ENCODE measurements at places on chromosomes 5 and 9.
A peak's percentile ranks its signal among the peaks of the same experiment; 100 is the strongest.

- DNase-seq, result peak; percentile 99
Measured at GRCh38 chr5:14109771-14110170, 33.4 kb upstream of the TRIO start.

GRCh38 chr9:71121275-71122021, at the start of gene TRPM3:
TRPM3 (minus strand) TSS chr9:71121621; CDS start chr9:71121354, 267 bp downstream.
- no peak for DNase-seq

DNA sequence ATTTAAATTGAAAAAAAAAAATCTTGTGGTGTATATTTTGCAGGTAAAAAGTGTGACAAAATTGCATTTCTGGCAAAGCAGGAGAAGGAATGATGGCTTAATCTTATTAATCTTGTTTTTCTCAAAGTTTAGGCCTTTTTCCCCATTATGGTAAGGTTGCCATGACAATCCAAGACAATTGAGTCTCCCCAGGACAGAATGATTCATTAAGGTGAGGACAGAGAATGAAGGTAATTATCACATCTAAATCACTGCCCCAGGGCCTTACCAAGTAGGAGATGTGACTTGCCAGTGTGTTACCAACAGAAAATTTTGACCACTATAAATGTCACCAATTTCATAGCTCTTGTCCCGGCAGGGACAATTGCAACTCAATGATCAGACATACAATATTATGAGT, 439.2 kb downstream of the DNAH5 start:
- no peak for DNase-seq

- no peak for DNase-seq
Measured at GRCh38 chr9:132071847-132072507, 7.7 kb downstream of the MED27 start.

- peak; percentile 56 for DNase-seq
Measured at GRCh38 chr5:116084871-116085715, at the start of gene COMMD10. COMMD10 (plus strand) TSS chr5:116085025.

DNA sequence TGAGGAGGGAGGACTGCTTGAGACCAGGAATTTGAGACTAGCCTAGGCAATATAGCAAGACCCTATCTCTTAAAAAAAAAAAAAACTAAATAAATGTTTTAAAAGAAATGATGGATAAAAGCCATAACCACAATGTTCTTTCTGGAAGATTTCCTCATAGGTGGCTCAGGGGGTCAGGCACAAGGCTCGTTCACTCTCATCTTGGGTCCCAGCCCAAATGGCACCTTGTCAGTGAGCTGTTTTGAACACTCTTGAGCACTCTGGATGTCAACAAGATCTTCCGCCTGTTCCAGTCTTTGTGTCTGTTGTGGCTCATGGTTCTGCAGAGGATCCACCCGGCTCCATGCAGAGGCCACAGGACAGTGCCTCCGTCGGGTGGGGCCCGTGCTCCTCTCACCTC, 35.7 kb upstream of the LMX1B start:
- DNase-seq, result no peak

DNA sequence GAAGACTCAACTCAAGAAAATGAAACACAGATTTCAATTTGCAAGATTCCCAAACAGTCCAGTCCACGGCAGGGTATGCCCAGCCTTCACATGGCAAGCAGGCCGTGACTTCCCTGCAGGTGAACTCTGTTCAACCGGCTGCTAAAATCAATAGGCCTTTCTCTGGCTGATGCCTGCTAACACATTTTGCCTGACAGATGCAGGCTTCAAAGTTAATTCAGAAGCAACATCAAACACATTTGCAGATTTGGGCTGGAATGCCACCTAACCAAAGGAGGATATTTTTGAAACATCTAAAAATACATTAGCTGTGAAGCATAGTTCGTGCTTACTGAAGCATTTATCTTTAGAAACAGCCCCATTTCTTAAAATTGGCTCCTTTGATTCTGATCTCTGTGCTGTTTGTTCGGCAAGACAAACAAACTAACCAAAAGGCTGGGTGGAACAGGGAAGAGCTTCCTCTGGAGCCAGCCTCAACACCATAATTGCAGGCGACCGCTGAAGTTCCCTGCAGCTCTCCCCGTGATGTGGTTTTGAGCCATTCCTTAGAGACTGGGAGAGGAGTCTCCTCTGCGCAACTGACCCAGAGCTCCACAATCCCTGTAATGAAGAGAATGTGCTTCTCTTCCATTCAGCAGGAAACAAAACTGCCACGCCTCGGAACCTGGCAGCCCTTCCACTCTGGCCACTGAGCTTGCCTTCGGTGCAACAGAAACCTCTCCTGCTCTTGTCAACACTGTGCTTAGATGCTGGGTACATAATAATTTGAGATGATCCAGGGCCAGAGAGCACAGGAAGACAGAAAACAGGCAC, 126.5 kb downstream of the MYO10 start:
- DNase-seq, result no peak

DNA sequence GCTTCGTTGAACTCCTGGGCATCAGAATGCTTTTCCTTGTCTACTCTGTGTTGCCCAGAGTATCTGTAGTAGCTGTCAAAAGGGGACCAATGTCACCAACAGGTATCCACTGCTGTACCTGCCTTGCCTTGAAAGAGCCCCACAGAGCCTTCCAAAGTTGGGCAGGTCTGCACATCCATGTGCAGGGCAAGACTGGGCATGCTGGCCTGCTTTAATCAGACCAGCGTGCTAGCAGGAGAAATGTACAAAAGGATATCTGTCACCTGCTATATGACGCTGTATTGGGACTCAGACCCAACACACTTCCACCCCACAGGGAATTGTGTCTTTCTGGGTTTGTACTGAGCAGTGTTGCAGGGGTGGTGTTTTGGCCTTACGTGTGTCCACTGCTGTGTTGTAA, 11.9 kb downstream of the DELE1 start:
- DNase-seq, result no peak

DNA sequence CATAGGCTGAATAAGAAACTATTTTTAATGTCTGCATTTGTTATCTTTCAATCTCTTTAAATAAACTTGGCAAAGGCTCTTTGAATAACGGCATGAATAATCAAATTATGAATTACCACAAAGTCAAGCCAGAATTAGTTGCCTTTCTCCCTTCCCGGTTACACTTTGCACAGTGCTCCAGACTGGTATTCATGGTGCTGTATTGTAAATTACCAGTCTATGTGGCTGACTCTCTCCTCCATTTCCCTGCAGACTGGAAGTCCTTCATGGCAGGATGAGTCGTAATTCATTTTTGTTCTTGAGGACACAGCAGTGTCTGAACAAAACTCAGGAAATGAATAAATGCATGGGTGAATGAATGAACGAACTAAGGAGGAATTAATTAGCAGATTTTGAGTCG, 142.9 kb downstream of the GNA14 start:
- DNase-seq, result no peak

GRCh38 chr5:32677023-32677422, 34.1 kb upstream of the NPR3 start:
- DNase-seq, result no peak

GRCh38 chr5:144522698-144523097, 352.0 kb downstream of the KCTD16 start:
- no peak for DNase-seq

- no peak for DNase-seq
Measured at GRCh38 chr5:127572930-127573329, 55.5 kb downstream of the PRRC1 start.

GRCh38 chr5:78129597-78129996, 164.9 kb downstream of the AP3B1 start:
- DNase-seq, result no peak

GRCh38 chr5:176611435-176611834, 1.5 kb upstream of the GPRIN1 start:
- DNase-seq, result peak; percentile 48

DNA sequence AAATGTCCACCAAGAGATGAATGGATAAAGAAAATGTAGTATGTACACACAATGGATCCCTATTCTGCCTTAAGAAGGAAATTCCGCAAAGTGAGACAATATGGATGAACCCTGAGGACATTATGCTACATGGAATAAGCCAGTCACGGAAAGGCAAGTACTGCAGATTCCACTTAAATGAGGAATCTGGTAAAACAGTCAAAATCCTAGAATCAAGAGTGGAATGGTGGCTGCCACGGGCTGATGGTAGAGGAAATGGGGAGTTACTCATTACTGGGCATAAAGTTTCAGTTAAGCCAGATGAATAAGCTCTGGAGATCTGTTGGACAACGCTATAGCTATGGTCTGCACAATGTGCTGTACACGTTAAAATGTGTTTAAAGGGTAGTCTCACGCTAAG, 47.2 kb downstream of the STK10 start:
- no peak for DNase-seq

DNA sequence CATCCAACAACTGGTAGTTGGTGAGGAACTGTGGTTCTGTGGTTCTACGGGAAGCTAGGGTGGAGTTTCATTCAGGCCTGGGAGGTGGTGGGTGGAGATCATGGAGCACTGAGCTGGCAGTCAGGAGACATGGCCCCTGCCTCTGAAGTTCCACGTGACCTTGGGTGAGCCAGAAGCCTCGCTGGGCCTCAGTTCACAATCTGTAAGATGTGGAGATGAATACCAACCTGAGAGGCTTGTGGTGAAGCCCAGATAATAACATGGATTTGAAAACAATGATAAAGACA, 177.9 kb downstream of the MACROH2A1 start:
- no peak for DNase-seq

- no peak for DNase-seq
Measured at GRCh38 chr9:3475300-3476020, 50.3 kb downstream of the RFX3 start.

GRCh38 chr9:134284273-134284672, 42.0 kb upstream of the RXRA start:
- DNase-seq, result no peak

GRCh38 chr9:9412241-9412640, 1200.6 kb downstream of the PTPRD start:
- no peak for DNase-seq

- peak; percentile 57 for DNase-seq
Measured at GRCh38 chr9:99433555-99433954, 211.5 kb downstream of the SEC61B start.

DNA sequence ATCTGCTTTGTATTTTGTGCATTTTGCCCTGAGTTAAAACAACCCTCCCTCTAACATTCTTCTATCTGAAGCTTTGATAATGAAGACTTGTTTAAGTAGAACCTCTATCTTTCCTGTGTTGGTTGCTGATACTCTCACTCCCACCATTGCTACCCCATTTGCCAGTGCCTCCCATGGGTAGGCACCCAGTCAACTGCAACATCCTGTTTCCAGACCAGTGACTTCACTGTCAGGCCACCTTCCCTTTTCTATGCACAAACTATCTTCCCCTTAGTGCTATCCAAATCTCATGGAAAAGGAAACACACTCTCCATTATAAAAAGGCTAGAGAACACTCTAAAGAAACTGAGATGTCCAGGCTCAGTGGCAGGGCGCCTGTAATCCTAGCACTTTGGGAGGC, 5.6 kb upstream of the IARS1 start:
- DNase-seq, result no peak

DNA sequence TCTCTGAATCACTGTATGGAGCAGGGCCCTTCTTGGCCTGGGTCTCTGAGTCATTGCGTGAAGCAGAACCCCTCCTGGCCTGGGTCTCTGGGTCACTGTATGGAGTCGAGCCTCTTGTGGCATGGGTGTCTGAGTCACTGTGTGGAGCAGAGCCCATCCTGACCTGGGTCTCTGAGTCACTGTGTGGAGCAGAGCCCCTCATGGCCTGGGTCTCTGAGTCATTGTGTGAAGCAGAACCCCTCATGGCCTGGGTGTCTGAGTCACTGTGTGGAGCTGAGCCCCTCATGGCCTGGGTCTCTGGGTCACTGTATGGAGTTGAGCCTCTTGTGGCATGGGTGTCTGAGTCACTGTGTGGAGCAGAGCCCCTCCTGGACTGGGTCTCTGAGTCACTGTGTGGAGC, 94.0 kb upstream of the RAPGEF1 start:
- DNase-seq, result no peak

DNA sequence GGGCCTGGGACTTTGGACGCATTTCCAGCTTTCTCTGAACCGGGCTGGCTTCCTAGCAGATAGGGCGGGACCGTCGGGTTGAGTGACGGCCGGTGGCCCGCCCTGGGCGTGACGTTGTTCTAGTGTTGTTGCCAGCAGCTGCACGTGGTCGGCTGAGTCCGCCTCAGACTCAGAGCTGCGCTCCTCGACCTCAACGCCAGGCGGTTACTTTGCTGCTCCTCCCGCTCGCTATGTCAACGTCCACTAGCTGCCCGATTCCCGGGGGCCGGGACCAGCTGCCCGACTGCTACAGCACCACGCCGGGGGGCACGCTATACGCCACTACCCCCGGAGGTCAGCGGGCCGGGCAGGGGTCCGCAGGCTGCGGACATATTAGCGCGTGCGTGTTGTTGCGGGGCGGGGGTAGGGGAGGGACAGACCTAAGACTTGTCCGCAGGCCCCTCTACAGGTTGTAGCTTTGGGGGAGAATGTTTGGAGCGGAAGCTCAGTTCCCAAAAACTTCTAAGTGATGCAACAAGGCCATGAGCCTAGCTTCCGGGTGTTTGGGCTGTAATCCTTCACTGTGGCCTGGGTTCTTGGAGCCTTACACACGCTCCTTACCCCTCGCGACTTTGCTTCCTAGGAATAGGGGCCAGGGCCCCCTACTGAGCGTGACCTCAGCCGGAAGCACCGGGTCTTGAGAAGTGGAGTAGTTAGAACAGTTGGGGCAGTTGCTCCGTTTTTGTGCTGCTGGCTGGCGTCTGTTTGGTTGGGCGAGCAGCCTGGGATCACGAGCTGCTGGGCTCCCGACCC, at the start of gene EIF4EBP3:
EIF4EBP3 (plus strand) TSS at position 155 of the 792 bp plus-strand sequence; CDS start at position 231, 76 bp downstream.
- peak; percentile 92 for DNase-seq

DNA sequence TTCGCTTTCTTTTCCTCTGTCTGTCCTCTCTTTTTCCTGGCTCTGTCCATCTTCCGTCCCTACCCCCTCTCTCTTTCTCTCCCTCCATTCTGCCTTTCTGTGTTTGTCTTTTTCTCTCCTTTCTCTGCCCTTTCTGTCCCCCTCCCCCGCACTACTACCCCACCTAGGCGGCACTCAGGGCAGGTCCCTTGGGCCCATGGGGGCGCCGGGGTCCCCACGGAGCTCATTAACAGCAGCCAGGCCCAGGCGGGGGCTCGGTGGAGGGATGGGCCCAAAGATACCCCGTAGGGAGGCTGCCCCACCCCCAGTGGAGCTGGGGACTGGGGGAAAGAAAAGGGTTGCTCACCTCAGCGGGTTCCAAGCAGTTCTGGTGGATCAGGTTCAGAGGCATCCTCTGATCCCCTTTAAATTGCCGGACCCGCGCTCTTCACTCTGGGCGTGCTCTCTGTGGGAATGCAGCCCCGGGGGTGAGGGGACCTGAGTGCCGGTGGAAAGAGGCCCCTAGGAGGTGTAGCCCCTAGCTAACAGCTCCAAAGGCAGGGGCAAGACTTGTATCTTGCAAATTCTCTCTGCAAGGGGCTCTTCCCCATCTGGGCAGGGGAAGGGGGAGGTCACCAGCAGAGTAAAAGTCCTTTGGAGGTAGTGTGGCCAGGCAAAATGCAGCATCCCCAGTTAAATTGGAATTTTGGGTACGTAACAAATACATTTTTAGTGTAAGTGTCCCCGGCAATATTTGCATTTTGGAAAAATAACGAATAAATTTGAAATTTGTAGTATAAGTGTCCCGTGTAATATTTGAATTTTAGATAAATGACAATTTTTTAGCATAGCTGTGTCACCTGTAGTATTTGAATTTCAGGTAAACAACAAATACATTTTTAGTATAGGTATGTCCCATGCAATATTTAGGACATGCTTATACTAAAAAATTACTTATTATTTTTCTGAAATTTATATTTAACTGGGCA, 7.4 kb downstream of the LHX2 start:
- DNase-seq, result no peak

Data from NCI-H460 (cell line).